ENCODE measurements at places on chromosomes 11 and 22.

- DNase-seq = no peak
Observed at GRCh38 chr11:26483108-26483507, 89.0 kb downstream of the MUC15 start.

DNA sequence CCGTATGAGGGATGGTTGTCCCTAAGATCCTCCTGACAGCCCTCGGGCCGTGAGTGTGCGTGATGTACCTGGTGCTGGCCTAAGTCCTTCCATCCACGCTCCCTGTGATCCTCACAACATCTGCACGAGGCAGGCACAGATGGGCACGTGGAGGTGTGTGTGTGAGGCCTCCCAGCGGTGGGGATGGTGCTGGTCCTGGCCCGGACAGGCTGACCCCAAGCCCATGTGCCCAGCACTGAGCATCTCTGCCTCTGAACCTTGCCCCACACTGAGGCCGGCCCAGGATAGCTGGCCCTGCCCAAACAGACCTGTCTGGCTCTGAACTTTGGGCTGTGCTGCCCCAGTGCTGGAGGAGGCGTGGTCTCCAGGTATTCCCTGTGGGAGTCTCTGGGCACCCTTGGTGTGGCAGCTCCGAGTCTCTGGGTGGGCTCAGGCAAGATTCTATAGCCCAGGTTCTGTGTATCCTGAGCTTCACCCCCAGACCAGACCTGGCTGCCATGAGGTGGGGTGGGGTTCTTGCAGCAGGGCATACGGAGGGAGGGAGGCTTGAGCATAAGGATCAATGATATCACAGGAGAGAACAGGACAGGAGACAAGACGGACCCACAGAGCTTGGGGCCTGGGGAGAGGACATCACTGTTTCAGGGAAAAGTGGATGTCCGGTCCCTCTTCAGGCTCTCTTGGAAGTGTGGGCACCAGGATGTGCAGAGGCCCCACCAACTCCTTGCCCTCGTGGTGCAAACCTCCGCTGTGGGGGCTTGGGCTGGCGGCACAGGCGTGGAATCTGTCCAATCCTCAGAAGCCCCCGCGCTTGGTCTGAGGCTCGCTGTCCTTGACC is 881.8 kb downstream of the BRD1 start:
- DNase-seq = peak; percentile 6

DNA sequence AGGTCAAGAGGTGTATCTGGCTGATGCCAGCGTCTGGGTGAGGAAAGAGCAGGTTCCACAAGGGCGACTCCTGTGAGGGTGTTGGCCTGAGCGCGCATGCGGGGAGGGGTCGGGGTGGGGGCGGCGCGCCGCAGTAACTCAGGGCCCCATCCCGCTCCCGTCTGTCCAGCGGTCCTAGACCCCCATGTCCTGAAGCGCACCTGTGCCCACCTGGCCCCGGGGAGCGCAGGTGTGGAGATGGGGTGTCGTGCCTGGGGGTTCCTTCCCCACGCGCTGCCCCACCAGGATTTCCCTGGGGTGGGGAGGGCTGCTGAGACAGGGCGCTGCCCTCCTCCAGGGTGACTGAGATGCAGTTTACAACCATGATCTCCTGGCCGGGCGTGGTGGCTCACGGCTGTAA is 20.9 kb downstream of the RNH1 start:
- no peak for DNase-seq

GRCh38 chr11:76592961-76593360 is 77.6 kb downstream of the LRRC32 start:
- no peak for DNase-seq

GRCh38 chr11:44532809-44533208 is 32.7 kb upstream of the CD82 start:
- DNase-seq = no peak

DNA sequence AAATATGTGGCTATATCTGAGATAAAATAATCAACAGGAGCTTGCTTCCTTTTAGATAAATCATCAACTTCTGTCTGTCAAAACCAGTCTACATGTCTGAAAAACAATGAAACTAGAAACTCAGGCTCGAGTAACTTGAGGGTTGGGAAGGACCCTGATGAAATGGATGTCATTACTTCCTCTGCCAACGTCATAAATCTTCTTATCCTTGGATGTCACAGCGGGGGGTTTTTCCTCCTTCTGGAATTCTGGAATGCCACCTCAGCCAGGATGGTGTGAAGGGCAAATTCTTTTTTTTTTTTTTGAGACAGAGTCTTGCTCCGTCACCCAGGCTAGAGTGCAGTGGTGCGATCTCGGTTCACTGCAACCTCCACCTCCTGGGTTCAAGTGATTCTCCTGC is 13.4 kb downstream of the LGR4 start:
- peak; percentile 76 for DNase-seq

- DNase-seq = no peak
Observed at GRCh38 chr11:36598051-36598450, at the start of gene RAG2. RAG2 (minus strand) TSS chr11:36598236; CDS start chr11:36594168, 4,068 bp downstream.

DNA sequence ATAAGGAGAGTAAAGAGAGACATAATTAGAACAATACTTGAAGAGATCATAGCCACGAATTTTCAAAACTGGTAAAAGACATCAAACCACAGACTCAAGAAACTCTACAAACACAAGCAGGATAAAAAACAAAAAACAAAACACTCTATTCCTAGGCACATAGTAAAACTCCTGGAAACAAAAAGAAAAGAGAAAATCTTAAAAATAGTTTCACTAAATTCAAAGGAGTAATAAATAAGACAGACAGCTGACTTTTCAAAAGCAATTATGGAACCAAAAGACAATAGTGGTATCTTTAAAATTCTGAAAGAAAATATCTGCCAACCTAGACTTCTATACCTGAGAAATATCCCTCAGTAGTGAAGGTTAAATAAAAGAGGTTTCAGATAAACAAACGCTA is 9.2 kb upstream of the NARS2 start:
- DNase-seq = no peak

Measured in kidney (tissue), 22 donors.